Retina (tissue), 1 donor: ENCODE measurements at places on chromosomes 2 and 18.
A peak's percentile ranks its signal among the peaks of the same experiment; 100 is the strongest.

GRCh38 chr2:129765678-129766351, 213.7 kb upstream of the RAB6C start:
- DNase-seq: peak; percentile 57

GRCh38 chr2:160328811-160329527, 128.9 kb upstream of the ITGB6 start:
- DNase-seq: no peak

- peak; percentile 80 for DNase-seq
These were observed 577 bp downstream of the EHBP1 start for GRCh38 chr2:62705859-62706720.

DNA sequence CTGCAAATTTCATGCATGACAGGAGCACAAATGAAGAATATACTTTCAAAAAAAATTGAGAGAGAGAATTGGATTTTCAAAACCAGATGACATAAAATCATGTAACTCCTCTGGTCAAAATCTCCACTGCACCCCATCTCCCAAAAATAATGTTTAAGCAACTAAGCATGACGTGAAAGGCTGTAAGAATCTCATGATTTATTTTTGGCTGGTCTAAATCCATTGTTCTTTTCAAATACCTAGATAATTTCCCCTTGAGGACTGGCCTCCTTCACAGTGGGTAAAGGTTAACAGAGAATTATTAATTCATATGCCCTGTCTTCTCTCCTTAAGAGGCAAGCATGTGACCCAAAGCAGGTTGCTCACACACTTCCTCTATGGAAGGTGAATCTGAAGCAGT, 101.5 kb upstream of the CCDC195 start:
- no peak for DNase-seq

DNA sequence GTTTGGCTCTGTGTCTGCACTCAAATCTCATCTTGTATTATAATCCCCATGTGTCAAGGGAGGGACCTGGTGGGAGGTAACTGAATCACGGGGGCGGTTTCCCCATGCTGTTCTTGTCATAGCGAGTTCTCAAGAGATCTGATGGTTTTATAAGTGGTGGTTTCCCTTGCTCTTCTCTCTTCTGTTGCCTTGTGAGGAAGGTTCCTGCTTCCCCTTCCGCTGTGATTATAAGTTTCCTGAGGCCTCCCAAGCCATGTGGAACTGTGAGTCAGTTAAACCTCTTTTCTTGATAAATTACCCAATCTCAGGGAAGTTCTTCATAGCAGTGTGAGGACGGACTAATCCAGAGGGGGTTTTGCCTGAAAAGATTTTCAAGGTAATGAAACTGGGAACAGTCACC, 245.4 kb downstream of the GALR1 start:
- DNase-seq: no peak

DNA sequence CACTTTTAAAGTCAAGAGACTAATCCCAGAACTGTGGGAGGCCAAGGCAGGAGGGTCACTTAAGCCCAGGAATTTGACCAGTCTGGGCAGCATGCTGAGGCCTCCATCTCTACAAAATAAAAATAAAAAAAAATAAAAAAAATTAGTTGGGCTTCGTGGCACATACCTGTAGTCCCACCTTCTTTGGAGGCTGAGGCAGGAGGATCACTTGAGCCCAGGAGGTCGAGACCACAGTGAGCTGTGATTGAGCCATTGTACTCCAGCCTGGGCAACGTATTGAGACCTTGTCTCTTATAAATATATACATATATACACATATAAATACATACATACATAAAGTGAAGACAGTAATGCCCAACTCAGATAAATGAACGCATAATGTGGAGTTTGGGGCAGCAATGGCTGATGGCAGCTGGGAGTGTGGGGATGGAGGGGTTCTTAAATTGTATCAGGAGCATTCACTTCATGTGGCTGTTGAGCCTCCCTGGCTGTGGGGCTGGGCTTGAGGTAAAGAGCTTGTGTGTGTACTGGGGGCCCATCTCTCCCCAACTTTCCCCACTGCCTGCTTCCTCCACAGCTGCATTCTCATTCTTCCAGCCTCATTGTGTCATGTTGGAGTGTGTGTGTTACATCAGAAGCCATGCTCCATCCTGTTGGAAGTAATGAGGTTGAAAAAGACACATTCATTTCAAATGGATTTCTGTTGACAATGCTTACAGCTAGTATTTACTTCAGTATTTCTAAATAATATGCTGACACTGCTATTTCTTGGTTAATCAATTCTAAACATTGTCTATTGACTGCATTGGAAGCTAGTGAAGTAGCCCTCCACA, 96.5 kb upstream of the HS6ST1 start:
- DNase-seq: no peak

- DNase-seq: no peak
These were observed 511.6 kb upstream of the CELF4 start for GRCh38 chr18:38077229-38077628.

DNA sequence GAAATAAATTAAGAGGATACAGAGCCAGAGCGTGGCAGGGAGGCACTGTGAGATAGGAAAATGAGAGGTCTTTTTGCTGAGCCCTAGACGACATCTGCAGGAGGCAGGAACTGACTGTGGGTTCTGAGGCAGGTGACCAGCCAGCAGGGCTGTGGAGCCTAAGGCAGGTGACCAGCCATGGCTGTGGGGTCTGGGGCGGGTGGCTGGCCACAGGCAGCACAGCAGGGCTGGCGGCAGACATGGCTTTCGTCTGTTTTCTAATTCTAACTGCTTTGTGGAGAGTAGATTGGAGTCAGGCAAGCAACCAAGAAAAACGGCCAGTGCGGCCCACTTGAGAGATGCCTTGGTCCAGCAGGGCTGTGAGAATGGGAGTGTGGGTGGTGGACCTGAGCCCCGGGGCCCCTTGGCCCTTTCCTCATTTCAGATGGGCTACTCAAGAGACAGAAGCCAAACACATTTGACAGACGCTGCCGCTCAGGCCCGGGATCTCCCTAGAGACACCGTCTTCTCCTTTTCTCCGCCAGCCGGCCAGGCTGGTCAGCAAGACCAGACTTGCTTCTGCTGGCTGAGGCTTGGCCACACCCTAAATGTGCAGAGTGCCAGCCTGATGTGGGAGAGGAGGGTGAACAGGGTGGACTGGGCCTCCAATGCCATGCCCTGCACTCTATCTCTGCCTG, 19.7 kb upstream of the GNAL start:
- no peak for DNase-seq

DNA sequence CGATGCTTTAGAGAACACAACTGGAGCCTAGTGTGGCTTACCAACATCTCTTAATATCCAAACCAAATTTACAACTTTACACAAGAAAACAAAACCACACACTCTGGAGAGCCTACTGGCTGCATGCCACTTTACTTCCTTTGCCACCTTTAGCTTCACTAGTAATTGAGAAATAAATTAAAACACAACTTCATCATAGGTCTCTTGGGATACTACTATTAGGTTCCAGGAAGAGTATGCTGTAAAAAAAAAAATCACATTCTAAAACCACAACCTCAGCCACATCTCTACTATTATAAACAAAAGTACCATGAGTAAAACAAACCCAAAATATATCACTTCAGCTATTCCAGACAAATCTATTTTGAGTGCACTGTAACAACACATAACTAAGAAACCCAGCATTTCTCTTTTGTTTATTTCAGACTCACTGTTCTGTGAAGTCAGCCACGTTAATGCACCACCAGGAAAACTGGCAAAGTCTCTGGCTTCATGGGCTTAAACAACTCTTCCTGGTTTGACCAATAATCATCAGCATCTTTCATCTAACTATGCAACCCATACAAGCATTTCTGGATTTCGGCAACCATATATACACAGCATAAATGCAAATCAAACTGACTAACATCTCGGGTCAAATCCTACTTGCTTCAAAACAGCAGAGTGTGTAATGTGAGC, 59.1 kb downstream of the REV1 start:
- DNase-seq: no peak

DNA sequence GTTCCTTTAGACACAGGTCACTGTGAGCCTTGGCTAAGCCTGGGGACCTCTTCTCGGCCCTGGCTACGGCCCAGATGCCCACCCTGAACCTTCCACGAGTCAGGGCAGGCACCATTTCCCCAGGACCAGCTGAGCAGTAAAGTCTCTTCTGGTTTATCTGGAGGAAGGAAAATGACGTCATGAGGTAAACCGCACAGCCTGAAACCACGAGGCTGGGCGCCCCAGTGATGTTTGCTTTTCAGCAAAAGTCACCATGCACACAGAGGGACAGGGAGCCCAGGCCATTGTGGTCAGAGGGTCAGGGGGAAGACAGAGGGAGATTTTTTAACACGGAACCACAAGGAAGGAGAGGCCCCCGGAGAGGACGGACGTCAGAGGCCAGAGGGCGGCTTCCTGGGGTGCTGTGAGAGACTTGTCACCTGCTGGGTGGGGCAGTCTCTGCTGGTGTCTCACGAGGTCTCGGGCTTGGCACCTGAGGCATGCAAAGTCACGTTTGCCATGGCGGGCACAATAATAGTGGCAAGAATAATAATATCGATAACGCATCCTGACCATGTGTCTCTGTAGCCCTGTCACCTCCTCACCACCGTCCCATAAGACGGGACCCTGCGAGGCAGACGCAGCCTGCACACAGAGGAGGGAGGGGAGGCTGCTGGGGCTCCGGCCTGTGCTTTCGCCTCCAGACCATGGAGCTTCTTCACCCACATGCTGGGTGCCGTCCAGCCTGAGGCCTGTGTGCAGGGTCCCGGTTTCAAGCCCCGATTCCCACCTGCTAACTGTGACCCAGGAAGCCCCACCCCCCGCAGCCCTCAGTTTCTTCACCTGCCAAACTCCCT, 33.2 kb upstream of the FOSL2 start:
- DNase-seq: no peak

DNA sequence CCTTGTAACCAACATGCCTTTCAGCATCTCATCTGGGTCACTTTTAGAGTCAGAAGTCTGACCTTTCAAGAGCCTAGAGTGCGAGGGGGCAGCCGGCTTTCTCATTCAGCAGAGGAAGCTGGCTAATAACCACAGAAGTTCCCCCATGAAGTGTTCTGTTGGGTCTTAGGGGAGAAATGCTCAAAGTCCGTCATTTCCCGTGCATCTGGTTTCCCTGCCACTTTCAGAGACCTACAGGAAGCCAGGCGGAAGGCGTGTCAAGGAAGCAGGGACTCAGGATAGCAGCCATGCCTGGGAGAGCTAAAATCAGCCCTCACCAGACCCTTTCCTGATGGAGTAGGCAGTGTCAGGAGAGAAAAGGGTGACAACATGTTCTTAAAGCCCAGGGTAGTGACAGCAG, 301.8 kb upstream of the ID2 start:
- no peak for DNase-seq

DNA sequence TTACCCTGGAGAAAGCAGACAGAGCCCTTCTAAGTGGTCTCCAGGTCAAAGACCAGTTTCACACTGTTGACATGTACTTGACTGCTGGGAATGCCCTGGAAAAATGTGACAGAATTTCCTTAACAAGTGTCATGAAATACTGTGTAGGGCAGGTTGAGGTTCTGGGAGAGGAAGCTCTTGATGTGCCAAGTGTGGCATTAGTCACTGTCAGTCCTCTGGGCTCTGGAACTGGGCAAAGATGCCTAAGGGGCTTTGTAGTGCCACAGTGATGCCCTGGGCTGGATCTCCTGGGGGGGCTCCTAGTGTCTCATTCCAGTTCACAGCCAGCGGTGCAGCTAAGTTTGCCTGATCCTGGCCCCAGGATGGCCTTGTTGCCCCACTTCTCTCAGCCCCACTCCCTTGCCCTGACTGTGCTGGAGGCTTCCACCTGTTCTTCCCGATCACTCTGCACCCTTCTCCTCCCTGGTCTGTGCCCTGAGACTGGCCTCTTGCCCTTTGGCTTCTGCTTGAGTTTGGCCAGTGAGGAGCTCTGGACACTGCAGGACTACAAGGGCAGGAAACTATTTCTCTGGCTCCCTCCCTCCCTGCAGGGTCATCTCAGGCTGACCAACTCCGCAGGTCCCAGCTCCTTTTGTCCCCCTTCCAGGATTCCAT, 27.0 kb upstream of the FAM124B start:
- no peak for DNase-seq

DNA sequence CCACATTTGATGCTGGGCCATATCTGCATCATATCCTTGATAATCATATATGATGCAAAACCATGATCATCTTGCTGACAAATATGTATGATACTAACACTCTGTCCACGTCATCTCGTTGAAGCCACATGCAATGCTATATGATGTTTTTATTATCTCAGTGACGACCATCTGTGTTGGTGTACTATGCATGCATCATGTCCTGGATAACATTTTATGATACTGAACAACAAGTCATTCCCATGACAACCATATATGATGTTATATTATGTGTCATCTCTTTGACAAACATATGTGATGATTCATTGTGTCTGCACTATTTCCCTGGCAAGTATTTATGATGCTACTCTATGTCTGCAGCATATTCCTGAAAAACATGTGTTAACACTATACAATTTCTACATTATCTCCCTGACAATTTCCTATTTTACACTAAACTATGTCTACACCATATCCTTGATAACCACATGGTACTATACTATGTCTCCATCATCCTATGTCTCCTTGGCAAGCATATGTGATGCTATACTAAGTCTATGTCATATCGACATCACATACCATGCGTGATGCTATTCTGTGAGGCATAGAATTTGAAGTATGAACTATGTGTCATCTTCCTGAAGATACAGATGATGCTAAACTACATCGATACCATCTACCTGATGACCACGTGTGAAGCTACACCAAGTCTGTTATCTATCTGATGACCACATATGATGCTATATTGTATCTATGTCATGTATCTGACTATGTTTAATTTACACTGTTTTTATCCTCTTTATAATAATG, 37.0 kb downstream of the DAW1 start:
- DNase-seq: no peak

DNA sequence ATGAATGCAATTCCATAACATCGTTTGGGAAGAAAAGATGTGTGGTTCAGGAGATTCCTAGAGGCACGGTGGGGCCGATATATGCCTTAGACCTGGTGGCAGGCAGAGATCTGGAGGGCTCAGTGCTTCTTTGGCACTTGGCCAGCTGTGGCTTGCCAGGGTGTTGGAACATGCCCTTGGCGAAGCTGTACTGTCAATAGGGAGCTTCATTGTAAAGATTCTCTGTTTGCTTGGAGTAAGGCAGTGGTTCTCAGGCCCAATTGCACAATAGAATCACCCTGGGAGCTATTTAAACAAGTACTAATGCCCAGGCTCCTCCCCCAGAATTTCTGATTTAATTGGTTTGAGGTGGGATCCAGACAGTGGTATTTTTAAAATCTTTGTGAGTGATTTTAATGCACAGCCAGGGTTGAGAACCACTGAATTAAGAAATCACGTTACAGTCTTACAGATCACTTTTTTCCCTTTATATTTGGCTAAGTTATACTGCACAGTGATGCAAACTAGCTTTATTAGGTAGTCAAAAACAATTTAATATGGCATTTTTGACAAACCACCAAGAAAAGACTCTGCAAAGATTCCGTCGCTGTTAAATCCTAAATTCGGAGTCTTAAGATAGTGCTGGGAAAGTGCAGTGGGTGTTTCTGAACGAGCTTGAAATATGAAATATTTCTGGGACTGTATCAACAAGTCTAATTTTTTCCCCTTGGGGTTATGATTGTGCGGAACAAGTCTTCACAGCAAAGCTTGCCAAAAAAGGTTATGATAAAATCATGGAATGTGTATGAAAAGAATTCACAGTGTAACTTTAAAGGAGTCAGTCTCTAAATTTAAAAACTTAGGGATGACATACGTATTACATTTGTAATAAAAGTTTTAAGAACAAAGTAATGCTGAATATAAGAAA, 78.0 kb downstream of the CRIM1 start:
- DNase-seq: no peak

GRCh38 chr18:51655327-51655698, 457.8 kb upstream of the MEX3C start:
- DNase-seq: no peak

- peak; percentile 19 for DNase-seq
These were observed 83.1 kb downstream of the FARSB start for GRCh38 chr2:222572751-222573174.
